NCI-H1105 (cell line): ENCODE measurements at places on chromosomes 12 and 14.

DNA sequence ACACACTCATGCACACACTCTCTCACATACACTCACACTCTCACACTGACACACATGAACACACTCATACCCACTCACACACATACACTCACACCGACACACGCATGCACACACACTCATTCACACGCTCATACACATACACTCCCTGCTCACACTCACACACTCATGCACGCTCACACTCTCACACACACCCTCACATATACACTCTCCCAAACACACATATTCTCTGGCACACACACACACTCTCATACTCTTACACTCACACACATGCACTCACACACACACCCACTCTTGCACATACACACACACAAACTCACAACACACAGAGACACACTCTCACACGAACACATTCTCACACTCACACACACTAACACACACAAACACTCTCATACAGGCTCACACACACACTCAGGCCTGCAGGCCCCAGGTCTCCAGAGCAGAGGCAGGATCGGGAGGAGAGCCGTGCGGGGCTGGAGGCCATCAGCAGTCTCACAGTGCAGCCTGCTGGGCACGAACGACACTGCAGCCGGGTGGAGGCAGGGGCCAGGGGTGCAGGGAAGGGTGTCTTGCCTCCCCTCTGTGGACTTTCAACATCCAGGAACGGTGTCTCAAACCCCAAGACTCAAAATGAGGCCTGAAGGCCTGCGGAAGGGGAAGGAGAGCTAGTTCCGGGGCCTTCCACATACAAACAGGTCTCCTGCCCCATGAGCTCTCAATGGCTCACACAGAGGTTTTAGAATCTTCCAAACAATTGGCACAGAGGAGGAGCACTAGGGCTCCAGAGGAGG, 148.7 kb downstream of the ANO2 start:
- no peak for DNase-seq

DNA sequence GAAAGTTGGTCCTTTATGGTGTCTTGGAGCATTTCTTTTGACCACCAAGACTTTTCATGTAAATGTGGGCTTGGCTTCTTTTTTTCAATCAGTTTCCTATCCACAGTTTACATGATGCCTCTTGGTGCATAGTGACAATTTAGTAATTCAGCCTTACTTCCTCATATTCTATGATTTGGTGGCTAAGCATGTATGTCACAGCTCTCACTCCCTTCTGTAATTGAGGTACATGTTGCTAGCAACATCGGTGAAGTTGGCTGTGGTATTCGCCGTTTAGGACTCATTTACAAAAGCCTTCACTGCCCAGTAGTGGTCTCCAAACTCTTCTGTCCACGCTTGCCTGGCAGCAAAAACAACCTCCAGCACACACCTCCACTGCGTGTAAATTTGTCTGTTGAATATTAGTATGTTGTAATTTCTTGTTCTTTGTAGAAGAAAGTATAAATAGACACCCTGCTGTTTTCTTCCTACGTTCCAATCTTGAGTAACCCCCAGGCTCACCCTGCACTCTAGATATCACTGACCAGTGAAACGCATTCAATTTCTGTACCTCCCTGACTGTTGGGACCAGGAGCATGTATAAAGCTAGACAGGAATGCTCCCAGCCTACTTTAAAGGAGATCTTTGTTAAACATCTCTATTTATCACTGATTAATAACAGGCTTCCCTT, 90.4 kb downstream of the PPP2R5C start:
- no peak for DNase-seq

GRCh38 chr14:70113211-70113610, 75.5 kb downstream of the SLC8A3 start:
- no peak for DNase-seq

DNA sequence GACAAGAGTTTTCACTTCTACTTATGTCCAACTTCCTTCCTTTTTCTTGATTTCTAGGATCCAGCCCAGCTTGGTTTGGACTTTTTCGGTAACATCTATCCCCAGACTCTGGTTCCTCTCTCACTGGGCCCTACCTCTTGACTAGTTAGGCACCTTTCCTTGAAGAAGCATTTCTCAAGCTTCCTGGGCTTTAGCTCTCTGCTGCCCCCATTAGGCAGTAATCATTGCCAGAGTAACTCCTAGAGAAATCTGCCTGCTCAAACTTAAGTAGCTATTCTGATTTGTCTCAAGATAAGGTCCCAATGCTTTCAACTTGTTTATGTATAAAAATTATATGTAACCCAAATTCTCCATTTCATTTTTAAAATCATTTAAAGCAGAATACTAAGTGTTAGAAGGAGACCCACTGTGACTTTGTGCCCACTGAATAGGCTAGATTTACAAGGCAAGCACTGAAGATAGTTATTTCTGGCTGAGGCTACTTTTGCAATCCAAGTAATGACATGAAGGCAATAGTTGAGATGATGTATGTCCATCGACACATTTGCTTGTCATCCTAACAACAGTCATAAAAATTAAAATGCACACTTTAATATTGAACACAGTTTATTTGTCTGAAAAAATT, 275.0 kb upstream of the G2E3 start:
- DNase-seq, result no peak

DNA sequence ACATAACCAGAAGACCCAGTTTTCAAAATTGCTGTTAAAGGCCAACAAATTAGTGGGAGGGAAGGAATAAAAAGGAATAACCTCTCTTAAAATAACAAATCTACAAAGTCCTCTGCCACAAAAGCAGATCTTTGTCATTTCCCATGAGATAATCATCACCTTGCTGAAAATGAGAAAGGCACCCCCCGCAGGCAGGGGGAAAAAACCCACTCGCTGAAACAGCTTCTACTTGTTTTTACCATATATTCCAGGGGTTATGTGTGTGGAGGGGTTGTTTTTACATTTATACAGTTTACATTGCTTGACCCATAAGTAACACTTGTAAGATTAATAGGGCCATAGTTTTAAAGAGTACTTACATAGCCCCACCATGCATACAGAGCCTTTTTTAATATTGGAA, 131.0 kb downstream of the PRICKLE1 start:
- no peak for DNase-seq

GRCh38 chr12:43277651-43278540, 274.1 kb downstream of the ADAMTS20 start:
- no peak for DNase-seq

DNA sequence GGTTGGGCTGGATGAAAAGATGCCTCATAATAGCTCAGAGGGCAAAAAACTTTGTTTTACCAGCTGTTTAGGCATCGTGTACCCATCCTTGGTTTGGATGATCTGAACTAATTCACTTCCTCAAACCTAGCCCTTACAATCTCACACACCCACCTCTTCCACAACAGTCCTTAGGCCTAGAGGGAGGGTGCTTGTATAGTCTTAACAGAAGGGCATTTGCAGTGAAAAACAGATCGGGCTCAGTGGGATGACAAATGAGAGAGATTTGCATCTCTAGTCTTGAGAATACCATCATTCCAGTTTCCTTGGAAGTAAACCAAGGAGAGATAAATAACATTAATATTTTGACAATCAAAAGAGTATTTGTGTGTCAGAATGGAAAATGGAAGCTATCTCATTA, 11.0 kb downstream of the SLCO1A2 start:
- DNase-seq, result no peak

DNA sequence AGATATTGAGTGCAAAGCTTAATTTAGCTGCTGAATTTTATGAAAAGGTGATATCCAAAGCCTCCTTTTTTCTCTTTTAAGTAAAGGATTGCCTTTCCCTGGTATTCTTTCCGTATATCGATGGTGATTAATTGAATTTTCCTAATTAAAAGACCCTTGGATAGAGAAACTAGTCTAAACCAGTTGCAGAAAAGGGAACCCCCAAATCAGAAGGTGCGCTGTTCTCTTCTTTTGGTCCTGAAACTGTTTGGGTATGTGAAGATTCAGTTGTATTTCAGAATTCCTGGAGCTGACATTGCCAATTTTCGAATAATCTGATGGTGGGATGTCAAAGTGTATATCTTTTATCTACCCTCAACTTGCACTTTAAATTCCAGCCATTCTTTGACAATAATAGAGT, 1.9 kb downstream of the GPHN start:
- no peak for DNase-seq

DNA sequence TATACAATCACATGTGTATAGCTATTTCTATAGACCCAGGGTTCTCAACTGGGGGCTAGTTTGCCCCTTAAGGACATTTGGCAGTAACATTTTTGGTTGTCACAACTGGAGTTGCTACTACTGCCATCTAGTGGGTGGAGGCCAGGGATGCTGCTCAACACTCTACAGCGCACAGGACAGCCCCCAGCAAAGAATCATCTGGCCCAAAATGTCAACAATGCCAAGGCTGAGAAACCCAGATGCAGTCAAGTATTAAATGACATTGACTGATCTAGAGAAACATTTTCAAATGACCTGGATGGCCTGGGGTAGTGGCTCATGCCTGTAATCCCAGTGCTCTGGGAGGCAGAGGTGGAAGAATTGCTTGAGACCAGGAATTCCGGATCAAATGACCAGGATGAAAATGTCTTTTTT, 5.8 kb downstream of the WSB2 start:
- DNase-seq, result no peak

GRCh38 chr12:65948320-65949008, 124.2 kb downstream of the HMGA2 start:
- DNase-seq, result peak; percentile 90

GRCh38 chr12:93839064-93839463, 161.9 kb downstream of the CRADD start:
- DNase-seq, result no peak

- DNase-seq, result no peak
These were observed 117.0 kb downstream of the NTN4 start for GRCh38 chr12:95673576-95673975.

- no peak for DNase-seq
These were observed 40.1 kb upstream of the WNK1 start for GRCh38 chr12:712172-712863.

- no peak for DNase-seq
These were observed 3.6 kb downstream of the CCDC85C start for GRCh38 chr14:99600232-99600888.

- DNase-seq, result no peak
These were observed 107.1 kb downstream of the PAX9 start for GRCh38 chr14:36768638-36769337.

DNA sequence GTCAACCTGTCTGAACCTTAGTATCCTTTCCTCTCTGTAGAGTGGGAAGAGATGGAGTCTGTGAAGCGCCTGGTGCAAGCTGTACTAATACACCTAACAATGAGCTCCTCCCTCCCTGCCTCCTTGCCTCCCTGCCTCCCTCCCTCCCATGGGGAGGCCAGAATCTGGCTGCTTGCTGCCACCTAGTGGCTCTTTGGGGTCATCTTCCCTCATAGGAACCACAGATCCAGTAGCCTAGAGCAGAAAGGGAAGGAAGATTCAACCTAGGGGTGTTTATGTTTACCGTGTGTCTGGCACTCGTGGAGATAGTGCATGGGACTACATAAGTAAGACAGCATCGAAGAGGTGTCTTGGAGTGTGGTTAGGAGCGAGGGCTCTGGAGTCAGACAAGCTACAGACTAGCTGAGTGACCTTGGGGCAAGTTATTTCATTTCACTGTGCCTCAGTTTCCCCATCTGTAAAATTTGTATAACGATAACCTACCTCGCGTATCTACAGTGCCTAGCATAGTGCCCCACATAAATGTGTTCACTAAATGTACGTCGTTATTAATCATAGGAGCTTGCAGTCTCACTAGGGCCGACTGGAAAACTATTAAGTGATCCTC, 35.5 kb upstream of the TSPAN9 start:
- peak; percentile 84 for DNase-seq

- DNase-seq, result no peak
These were observed 17.8 kb upstream of the BCL7A start for GRCh38 chr12:122003651-122004611.

DNA sequence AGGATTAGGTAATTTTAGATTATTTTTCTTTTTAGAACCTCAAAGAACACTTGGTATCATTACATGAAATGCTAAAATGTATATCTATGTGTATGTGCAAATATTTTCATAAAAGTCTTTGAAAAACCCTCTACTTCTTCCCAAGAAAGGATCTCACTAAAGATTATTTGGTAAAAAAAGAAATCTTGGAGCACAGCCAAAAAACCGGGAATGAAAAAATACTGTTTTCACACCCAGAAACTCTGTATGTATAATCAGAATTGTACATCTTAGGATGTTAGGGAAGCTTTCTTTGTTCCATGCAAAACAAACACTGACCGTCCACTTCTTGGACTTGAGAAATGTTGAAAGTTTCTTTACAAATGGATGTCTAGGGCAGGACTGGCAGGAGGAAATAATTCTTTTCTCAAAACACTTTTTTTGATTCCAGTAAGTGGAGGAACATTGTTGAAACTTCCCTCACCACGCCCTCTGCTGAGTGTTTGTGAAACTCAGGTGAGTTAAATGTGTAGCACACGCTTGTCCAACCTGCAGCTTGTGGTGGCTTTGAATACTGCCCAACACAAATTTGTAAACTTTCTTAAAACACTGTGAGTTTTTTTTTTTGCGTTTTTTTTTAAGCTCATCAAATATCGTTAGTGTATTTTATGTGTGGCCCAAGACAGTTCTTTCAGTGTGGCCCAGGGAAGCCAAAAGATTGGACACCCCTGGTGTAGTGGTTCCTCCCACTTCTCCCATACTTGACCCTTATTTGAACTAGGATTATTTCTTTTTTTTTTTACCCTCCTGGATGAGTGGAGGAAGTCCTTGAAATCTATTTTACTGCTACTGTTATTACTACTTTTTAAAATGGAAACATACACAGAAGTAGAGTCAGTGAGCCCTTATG, 26.6 kb downstream of the FBXO34 start:
- no peak for DNase-seq

- no peak for DNase-seq
These were observed 13.3 kb upstream of the TCL1A start for GRCh38 chr14:95727056-95727700.

DNA sequence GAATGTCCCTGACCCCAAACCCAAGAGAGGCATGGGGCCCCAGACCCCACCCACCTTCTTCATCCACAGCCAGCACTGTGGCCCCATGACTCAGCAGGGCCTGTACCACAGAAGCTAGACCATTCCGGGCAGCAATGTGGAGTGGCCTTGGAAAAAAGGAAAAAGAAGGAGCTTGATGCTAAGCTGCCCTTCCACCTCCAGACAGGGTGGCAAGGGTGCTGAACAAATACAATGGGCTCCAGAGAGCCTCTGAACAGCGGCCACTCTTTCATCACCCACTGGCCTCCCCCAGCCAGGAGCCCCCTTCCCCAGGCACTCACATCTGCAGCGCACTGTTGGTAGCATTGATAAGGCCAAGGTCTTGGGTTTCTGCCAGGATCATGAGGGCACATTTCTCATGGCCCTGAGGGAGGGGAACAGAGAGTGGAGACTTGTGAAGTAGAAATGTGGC, 13.9 kb downstream of the SLC39A5 start:
- DNase-seq, result no peak

DNA sequence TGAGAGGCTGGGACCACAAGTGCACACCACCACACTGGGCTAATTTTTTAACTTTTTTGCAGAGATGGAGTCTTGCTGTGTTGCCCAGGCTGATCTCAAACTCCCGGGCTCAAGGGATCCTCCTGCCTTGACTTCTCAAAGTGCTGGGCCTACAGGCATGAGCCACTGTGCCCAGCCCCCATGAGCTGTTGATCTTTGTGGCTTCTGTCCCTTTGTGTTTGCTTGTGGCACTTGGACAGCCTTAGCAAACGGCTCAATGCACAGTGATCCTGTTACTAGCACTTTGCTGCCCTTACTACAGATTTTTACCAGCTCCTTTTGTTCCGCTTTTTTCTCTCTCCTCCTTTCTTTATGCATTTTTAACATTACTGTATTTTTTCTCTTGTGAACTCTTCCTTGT, 25.3 kb upstream of the EVL start:
- no peak for DNase-seq

- no peak for DNase-seq
These were observed 36.2 kb downstream of the ANAPC7 start for GRCh38 chr12:110367181-110367864.

- DNase-seq, result no peak
These were observed 78.8 kb upstream of the SLC38A4 start for GRCh38 chr12:46904406-46905238.
